Mammary epithelial cell (primary cell): ENCODE measurements at places on chromosomes 13 and 19. TPM values are rescaled to one million over a fixed set of nuclear protein-coding genes. Genes with fewer than 3 reads are reported as not detected.

POU4F1 gene
- total RNA-seq: not detected in 2 replicates

GRCh38 chr19:16607819-16608218 lies 20.2 kb downstream of the MED26 start:
- DNase-seq: no peak

GRCh38 chr13:92896842-92897241 lies 329.8 kb upstream of the GPC6 start:
- peak; percentile 58 for DNase-seq

GRCh38 chr19:42175952-42176648 lies 41.4 kb downstream of the DEDD2 start:
- no peak for DNase-seq

IGFL1 gene
- total RNA-seq: 0.67 TPM

PRRG2 gene
- 14.3 and 19.6 TPM in 2 replicates for total RNA-seq

DNA sequence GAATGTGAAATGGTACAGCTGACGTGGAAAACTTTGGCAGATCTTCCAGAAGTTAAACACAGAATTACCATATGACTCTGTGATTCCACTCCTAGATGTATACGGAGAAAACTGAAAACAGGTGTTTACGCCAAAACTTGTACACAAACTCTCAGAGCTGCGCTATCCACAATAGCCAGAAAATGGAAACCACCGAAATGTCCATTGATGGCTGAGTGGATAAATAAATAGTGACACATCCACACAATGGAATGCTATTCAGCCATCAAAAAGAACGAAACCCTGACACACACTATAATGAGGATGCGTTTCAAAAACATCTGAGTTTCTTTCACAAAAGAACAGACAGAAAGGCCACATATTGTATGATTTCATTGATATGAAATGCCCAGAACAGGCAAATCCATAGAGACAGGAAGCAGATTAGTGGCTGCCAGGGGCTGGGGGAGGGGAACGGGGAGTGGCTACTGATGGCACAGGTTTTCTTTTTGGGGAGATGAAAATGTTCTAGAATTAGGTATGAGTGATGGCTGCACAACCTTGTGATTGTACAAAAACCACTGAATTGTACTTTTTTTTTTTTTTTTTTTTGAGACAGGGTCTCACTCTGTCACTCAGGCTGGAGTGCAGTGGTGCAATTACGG lies 33.0 kb downstream of the IL12RB1 start:
- DNase-seq: no peak

DNA sequence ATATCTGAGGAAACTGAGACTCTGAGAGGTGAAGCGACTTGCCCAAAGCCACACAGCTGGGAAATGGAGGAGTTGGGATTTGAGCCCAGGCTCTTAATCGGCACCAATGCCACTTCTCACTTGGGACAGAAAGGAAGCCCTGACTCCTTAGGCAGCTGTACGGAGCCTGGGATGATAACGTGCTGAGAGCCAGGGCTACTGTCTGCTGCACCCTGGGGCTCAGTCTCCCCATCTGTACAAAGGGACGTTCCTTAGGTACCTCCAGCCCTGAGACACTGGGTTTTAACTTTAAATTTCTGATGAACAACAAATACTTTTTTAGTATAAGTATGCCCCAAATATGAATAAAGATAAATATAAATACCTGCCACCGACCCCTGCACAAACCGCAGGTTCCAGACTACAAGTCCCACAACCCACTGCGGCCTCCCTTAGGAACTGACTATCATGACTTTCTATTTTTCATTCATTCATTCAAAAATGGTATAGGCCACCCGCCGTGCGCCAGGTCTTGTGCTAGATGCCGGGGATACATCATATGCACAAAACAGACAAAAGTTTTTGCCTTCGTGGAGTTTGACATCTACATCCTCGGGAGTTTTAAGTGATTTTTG lies 776 bp upstream of the NCLN start:
- no peak for DNase-seq
